ENCODE measurements at places on chromosomes 2 and 18.

GRCh38 chr2:212892193-212892592, 259.2 kb downstream of the IKZF2 start:
- no peak for DNase-seq

DNA sequence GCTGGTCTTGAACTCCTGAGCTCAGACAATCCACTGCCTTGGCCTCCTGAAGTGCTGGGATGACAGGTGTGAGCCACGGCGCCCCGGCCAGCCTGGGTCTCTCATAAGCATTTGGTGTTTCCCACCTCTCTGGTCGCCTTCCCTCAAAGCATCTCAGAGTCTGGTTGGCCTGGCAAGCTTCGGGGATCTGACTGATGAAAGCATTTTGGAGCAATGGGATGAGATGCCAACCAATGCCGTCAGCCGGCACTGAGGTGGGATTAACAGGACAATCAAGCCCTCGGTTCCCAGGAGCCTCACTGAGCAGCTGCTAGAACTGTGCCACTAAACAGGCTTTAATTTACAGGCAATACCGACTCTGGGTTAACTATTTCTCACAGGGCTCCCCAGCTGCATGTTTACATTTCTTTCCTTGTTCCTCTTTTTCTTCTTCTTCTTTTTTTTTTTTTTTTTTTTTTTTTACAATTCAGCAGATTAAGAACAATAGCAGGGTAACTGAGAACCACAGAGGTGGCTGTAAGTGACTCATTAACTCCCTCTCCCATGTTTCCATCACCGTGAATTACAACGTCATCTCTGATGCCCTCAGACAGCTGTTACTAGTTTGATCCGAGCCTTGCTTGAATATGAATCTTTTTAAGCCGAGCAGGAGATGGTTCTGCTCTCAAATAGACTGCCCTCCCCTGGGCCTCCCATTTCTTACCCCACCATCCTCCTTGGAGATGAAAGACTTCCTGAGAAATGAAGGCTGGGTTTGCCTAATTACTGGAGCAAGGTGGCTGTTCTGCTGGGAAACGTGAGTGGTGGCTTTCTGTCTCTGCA, 37.9 kb downstream of the ODC1 start:
- DNase-seq, result no peak

GRCh38 chr2:143190431-143190830, 61.2 kb downstream of the ARHGAP15 start:
- no peak for DNase-seq

- no peak for DNase-seq
Observed at GRCh38 chr2:221465776-221466175, 106.3 kb downstream of the EPHA4 start.

GRCh38 chr2:8298783-8299182, 383.1 kb upstream of the ID2 start:
- no peak for DNase-seq

- DNase-seq, result peak; percentile 36
Observed at GRCh38 chr2:31170071-31170698, 31.9 kb upstream of the GALNT14 start.

- DNase-seq, result no peak
Observed at GRCh38 chr18:48994926-48995835, 44.4 kb upstream of the SMAD7 start.

GRCh38 chr2:47269316-47270232, 114.5 kb upstream of the STPG4 start:
- peak; percentile 22 for DNase-seq

DNA sequence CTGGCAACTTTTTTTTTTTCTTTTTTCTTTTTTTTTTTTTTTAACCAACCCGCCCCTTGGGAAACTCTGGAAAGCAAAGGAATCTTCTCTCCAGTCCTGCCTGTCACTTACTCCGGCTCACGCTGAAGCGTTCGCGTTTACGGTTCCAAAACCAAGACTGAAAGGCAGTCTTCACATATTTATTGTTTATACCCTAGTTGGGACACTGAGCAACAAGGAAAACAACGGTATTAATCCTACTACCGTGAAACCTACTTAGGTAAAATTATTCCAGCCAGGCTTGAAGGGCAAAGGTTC, 125.4 kb downstream of the OSBPL1A start:
- DNase-seq, result no peak

GRCh38 chr2:237198164-237198855, 112.6 kb downstream of the COPS8 start:
- no peak for DNase-seq

DNA sequence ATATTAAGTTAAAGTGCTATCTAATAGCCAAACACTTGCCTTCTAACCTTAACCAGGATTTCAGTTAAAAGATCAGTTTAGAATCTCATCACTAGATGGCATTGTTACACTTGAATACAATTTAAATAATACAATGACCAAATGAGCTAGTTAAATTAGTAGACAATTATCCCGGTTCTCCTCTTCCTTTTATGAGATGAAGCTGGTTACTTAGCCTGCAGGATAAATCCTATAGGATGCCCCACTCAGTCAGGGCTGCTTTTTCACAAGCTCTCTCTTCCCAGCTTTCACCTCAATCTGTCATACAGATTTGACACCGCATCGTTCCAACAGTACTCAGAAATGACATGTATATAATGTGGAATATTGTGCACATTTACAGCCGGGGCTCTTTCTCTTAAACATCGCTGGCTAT, 678.8 kb downstream of the KCNJ3 start:
- no peak for DNase-seq

DNA sequence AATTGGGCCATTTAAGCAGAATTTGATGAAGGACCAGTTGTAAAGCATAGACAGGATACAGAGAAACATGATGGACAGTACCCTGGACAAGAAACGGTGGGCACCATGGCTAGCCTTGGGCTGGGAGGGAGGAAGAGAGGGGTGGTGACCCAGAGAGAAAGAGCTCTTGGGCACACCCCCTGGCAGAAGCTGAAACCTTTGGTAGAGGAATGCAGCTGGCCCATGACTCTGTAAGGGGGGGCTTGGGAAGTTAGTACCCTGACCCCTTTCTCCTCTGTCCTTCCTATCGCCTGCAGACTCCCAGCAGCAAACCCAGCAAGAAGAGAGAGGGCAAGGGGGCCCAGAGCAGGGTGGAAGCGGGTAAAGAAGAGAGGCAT, 32.6 kb downstream of the MRPL44 start:
- no peak for DNase-seq

DNA sequence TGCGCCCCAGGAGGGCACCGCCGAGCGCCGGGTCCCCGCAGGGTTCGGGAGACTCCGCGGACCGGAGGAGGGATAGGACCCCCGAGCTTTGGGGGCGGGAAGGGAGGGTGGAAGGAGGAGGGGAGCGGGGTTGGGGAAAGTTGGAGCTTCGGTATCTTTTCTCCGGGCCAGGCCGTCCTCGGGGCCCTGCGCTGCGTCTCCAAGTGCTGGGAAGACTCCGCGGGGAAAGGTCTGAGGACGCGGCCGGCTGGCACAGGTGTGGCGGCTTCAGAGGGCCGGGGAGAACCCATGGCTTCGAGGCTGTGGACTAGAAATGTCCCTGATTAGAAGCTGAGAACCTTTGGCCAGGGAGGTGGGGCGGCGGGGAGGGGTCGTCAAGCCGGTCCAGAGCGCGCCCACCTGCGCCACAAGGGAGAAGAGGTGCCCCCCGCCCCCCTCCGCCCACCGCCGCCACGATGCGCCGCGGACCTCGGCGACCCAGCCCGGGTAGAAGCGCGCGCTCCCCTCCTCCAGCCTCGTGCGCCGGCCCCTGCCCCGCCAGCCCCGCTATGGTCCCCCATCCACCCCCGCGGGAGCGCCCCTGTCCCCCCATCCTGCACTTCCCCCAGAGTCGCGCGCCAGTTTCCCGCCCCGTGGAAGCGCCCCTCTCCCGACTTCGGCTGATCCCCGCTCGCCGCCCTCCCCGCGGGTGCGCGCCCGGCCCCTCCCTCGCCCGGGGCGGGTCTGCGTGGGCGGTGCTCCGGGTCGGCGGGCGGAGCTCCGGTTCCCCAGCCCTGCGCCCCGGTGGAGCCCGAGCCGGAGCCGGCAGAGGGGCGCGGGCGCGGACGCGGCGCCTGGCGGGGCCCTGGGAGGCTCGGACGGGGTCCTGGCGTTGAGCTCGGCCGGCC, at the start of gene SNTG2:
Gene SNTG2, plus strand, starts transcription at position 770 of the 887 bp plus-strand sequence. CDS start 148 bp downstream, outside the sequence.
- peak; percentile 35 for DNase-seq

GRCh38 chr2:46299365-46300263, 2.4 kb downstream of the EPAS1 start:
- peak; percentile 76 for DNase-seq

GRCh38 chr2:160465002-160465401, 28.6 kb downstream of the RBMS1 start:
- DNase-seq, result no peak

DNA sequence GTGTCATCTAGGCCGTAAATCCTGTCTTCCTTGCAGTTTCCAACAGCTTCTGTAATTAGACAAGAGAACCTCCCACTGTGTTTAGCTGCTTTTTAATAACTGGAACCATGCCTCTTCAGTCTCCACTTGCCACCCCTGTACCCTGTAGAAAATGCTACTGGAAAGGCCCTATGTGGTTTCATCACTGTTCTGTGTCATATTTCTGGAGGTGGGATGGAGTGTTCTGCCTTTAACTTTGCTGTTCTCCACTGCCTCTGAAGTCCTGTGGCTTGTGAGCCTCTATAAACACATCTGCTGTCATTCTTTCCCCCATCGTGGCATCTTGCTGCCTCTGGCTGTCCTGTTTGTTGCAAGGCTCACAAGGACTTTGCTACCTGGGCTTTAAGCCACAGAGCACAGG, 17.9 kb downstream of the MGAT5 start:
- DNase-seq, result no peak

GRCh38 chr2:164458792-164459191, 162.5 kb downstream of the GRB14 start:
- no peak for DNase-seq

GRCh38 chr18:41226911-41227310, 728.1 kb upstream of the PIK3C3 start:
- DNase-seq, result no peak

DNA sequence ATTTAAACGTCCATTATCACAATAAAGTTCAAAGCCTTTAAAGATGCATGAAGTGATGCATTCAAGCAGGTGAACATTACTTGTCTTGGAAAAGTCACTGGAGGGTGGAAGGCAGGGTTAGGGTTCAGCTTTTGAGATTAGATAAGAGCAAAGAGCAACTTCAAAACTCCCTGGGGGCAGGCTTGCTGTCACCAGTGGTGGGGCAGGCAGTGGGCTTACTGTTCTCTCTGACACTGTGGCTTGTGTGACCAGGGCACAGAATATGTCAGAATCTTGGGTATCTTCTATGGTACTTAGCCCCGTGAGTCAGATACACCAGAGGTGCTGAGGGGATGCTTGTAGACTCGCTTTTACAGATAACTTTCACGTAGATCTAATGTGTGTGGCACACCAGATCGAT, 52.8 kb downstream of the WIPF1 start:
- no peak for DNase-seq

GRCh38 chr2:46794693-46795317, 120.8 kb downstream of the MCFD2 start:
- DNase-seq, result no peak

DNA sequence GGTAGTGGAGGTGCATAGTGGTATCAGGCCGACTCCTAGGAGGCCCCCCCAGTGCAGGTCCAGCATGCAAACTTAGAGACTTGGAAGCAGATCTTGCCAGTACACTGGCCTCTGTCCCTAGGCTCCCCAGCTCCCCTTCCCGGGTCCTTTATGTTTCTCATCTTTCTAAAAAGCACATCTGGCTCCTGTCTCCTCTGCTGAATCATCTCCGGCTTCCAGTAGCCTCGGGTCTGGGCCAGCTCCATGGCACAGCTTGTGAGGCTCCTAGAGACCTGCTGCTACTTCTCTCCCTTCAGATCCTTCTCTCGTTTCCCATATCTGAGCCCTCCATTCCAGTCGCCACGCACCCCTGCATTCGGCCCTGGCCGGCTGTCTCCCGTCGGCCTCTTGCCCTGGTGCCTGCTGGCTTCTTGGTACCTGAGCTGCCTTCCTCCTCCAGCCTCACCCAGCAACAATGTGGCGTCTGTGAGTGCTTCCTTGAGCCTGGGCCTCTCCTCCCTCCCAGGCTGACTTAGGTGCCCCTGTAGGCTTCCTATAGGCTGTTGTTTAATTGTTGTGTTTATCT, 6.6 kb downstream of the TRAF3IP1 start:
- DNase-seq, result no peak

Data from left ventricle myocardium inferior (tissue), 1 donor.